ENCODE measurements at places on chromosomes 11 and 22. TPM values are rescaled to one million over a fixed set of nuclear protein-coding genes. Genes with fewer than 3 reads are reported as not detected.

The TMPRSS13 gene
- 1.2 TPM for total RNA-seq

The FDXACB1 gene
- total RNA-seq = 8.8 TPM

GRCh38 chr22:46626911-46627805, 7.0 kb downstream of the GRAMD4 start:
- no peaks in the 10 kb centered on the region for H3K27me3 ChIP-seq
- H3K36me3 ChIP-seq = peaks cover 2% of the 10 kb centered on the region
- peaks cover 1% of the 10 kb centered on the region for H3K4me1 ChIP-seq
- no peak overlapping the region for H3K27ac ChIP-seq
- no peak for DNase-seq

DNA sequence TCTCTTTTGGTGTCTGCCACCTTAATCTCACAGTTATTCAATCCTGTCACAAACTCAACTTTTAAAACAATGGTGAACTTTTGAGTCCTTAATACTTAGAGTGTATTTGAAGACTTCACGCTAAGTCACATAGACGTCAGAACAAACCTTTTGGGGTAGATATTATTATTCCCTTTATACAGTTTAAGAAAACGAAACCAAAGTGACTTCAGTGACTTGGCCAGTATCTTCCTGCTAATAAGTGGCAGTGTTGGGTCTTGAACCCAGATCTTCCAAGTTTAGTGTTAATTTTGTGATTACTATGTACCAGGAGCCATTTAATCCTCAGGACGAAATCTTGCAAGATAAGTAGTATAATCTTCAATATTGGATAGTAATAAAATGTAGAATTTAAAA, 691 bp downstream of the CEP295 start:
- no peaks in the 10 kb centered on the region for H3K27me3 ChIP-seq
- H3K4me3 ChIP-seq = peak overlapping the region; percentile 90
- H3K4me1 ChIP-seq = peaks cover 38% of the 10 kb centered on the region
- H3K36me3 ChIP-seq = peaks cover 18% of the 10 kb centered on the region
- DNase-seq = no peak
- peak overlapping the region; percentile 85 for H3K27ac ChIP-seq

- peak overlapping the region; percentile 19 for H3K4me3 ChIP-seq
- H3K36me3 ChIP-seq = peaks cover 43% of the 10 kb centered on the region
- peaks cover 84% of the 10 kb centered on the region for H3K4me1 ChIP-seq
Observed at GRCh38 chr22:28813772-28814518, 13.6 kb upstream of the XBP1 start.

The TMPRSS6 gene
- total RNA-seq = 7.1 TPM

GRCh38 chr11:47244448-47245350, 3.9 kb downstream of the ACP2 start:
- H3K27ac ChIP-seq = no peak overlapping the region
- no peaks in the 10 kb centered on the region for H3K27me3 ChIP-seq
- H3K4me3 ChIP-seq = no peak overlapping the region
- H3K4me1 ChIP-seq = peaks cover 26% of the 10 kb centered on the region
- H3K36me3 ChIP-seq = peaks cover 55% of the 10 kb centered on the region

GRCh38 chr11:130427581-130428315, 661 bp downstream of the ADAMTS8 start:
- H3K4me3 ChIP-seq = no peak overlapping the region
- H3K4me1 ChIP-seq = peaks cover 5% of the 10 kb centered on the region
- H3K27me3 ChIP-seq = peaks cover 62% of the 10 kb centered on the region
- H3K36me3 ChIP-seq = no peaks in the 10 kb centered on the region

The HOATZ gene
- total RNA-seq = not detected

DNA sequence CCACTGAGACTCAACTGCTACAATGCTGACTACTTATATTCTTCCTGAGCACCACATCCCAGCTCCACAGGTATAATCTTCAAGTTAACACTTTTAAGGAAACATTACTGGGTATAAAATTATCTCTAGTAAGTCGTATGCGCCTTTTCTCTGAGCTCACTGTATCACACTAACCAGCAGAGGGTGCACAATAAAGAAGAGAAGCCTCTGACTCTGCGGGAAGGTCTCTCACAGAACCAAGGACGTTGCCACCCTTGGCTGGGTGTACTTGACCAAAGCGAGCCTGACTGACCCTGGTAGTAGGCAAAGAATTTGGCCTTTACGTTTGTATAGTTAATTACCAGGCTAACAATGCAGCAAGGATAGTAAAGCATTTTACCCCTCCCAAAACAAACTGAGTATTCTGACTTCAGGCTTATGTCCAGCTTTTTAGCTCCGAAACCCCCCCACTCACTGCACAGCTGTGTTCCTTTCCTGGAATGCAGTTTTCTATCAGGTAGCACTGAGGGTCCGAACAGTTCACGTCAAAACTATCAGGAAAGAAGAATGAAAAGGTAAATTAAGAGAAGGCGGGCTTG, at the start of gene BTBD18:
Gene BTBD18 (minus strand): TSS at position 144 of the 578 bp plus-strand sequence. CDS start 631 bp downstream, outside the sequence.
- H3K4me1 ChIP-seq = peaks cover 18% of the 10 kb centered on the region
- no peaks in the 10 kb centered on the region for H3K27me3 ChIP-seq
- H3K4me3 ChIP-seq = no peak within 1 kb of the TSS
- H3K36me3 ChIP-seq = peaks cover 15% of the 10 kb centered on the region
- DNase-seq = peak; percentile 66

DNA sequence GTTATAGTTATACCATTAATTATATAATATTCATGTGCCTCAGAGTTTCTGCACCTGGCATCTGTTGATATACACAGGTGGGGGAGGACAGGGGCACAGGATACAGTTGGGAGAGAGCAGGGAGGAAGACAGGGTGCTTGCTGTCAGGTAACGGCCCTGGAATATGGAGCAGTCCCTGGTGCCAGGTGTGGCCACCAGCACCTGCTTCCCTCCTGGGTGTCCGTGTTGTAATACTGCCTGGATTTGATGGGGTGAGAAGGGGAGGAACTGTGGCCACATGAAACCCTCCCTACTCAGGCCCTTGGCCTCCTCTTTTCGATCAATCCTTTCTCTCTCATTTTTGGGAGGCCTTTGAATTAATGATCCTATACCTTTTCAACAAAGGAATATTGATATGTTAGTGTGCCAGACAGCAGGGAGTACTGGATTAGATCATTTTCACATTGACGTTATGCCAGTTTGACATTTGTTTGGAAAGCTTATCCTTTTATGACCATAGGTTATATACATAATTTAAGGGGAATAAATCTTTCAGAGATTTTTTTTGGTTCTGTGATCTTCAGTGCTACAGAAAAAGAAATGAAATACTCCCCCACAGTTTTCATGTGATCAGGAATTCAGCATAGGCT, 88.6 kb downstream of the TEAD1 start:
- no peaks in the 10 kb centered on the region for H3K36me3 ChIP-seq
- H3K4me3 ChIP-seq = no peak overlapping the region
- no peak overlapping the region for H3K27ac ChIP-seq
- H3K27me3 ChIP-seq = peaks cover 32% of the 10 kb centered on the region
- no peak for DNase-seq

The CHCHD10 gene
- 126 TPM for total RNA-seq

The EXPH5 gene
- total RNA-seq = 0.91 TPM

DNA sequence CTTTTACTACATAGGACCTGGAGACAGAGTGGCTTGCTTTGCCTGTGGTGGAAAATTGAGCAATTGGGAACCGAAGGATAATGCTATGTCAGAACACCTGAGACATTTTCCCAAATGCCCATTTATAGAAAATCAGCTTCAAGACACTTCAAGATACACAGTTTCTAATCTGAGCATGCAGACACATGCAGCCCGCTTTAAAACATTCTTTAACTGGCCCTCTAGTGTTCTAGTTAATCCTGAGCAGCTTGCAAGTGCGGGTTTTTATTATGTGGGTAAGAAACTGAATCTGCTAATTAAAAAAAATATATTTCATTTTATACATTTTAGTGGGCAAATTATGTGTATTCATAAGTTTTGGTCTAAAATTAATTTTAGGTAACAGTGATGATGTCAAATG, 7.8 kb downstream of the BIRC3 start:
- H3K4me1 ChIP-seq = peaks cover 42% of the 10 kb centered on the region
- no peak overlapping the region for H3K27ac ChIP-seq
- peak overlapping the region; percentile 17 for H3K4me3 ChIP-seq

DNA sequence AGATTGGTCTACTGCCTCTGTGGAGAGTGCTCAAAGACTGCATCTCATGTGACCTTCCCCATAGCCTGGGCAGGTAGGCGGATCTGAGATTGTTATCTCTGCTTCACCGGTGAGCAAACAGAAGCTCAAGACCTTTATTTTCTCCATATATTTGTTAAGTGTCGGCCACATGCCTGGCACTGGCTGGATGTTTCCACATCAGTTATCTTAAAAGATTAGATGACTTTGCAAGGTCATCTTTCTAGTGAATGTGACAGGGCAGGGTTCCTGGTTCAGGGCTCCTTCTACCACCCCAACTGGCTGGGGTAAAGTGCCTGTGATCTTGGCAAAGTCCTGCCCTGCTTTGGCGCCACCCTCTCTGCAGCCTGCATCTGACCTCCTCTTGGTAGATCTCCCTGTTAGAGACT, 125.0 kb downstream of the CCDC81 start:
- H3K4me3 ChIP-seq = no peak overlapping the region
- H3K27ac ChIP-seq = no peak overlapping the region
- no peak for DNase-seq
- no peaks in the 10 kb centered on the region for H3K36me3 ChIP-seq
- H3K4me1 ChIP-seq = peaks cover 6% of the 10 kb centered on the region

- no peak overlapping the region for H3K4me3 ChIP-seq
- no peaks in the 10 kb centered on the region for H3K27me3 ChIP-seq
- H3K36me3 ChIP-seq = no peaks in the 10 kb centered on the region
- no peak for DNase-seq
- no peaks in the 10 kb centered on the region for H3K4me1 ChIP-seq
Observed at GRCh38 chr22:42745118-42745517, 24.4 kb upstream of the A4GALT start.

DNA sequence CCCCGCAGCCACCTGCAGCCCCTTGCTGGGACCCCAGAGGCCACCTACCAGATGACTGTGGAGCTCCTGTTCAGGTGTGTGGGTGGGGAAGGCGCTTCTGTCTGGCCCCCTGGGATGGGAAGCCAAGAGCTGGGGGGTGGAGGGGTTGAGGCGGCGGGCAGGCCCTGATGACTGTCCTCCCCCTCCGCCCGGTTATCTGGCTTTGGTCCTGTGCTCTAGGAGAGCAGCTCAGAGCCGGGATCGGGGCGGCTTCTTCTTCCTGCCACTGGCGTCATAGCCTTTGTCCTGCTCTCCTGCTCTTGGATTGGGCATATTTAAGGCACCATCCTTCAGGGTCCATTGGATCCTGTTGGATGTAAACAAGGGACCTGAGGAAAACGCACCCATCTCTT, 38.4 kb downstream of the TPCN2 start:
- H3K27me3 ChIP-seq = no peaks in the 10 kb centered on the region
- H3K4me3 ChIP-seq = no peak overlapping the region
